ENCODE measurements at places on chromosomes 12 and 14.
A peak's percentile ranks its signal among the peaks of the same experiment; 100 is the strongest.

GRCh38 chr12:86081843-86082242 is 174.3 kb downstream of the MGAT4C start:
- no peak for DNase-seq

DNA sequence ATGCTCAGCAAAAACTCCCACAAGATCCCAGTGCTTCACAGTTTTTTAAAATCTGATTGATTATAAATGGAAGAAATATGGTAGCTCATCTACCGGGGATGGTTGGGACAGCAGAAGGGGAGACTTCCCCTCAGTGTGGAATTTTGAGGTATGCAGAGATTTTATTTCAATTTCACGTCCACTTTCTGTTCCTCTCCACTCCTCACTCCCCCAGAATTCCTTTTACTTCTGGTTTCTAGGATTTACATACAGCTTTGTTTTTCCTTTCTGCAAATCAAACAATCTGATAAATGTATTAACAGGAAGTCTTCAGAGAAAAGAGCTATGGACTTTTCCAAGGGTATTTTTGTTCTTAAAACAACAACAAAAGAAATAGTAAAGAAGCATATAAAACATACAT is 181.5 kb upstream of the ARHGAP5 start:
- DNase-seq, result no peak

- no peak for DNase-seq
These were observed 597 bp upstream of the DYNC1H1 start for GRCh38 chr14:101963656-101964296.

DNA sequence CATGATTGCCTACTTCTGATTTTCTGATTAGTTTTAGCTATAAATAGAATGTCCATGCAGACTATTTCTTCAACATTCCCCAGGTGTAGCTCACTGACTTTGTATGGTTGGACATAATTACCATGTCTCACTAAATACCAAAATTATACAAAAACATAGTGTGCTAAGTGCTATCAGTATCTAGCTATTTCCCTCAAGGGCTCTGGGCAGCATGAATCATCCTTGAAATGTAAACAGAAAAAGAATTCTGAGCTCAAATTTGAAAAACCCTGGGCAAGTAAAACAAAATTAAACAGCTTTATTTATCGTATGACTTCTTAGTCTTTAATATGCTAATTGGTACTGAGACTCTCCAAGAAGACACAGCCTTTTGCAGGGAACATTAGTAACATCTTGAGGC is 82.9 kb downstream of the SPATA7 start:
- DNase-seq, result no peak

- peak; percentile 29 for DNase-seq
These were observed 32.8 kb upstream of the TOMM20L start for GRCh38 chr14:58362798-58363412.

DNA sequence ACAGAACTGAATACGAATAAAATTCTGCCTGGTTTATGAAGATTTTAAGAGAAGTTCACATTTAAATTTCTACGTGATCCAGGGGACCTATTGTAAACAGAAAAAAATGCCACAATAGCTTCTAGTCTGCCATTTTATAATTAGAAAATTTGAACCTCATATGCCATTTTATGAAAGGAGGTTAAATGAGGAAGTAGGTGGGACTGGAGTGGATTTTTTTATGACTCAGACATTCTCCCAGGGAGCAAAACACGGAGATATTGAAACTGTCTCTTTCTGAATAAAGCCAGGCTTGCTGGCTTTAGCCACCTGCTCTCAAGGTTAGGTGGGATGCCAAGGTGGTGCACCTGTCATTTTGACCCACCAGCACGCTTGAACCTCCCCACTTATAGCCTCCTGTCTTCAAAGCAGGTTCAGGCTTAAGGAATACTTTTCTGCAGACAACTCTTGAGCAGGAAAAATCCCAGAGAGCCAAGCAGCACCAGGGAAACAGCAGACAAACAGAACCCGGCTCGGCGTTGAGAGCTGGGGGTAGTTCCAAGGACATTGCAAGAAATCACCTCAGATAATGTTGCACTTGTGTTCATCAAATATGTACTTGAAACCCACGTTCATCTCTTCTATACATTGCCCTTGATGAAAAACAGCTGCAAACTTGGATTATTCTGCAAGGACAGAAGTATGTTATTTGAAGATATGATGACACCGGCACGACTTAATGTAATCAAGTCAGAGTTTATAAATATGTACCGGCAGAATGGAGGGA is 203.7 kb downstream of the PPM1H start:
- DNase-seq, result no peak

DNA sequence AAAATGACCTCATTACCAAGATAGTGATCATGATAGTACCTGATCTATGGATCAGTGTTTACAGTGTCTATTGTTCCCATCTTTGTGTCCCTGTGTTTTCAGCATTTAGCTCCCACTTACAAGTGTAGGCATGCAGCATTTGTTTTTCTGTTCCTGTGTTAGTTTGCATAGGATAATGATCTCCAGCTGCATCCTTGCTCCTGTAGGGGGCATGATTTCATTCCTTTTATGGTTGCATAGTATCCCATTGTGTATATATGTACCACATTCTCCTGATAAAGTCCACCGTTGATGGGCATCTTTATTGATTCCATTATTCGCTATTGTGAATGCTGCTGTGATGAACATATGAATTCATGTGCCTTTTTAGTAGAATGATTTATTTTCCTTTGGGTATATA is 215.4 kb upstream of the NAV3 start:
- DNase-seq, result no peak

DNA sequence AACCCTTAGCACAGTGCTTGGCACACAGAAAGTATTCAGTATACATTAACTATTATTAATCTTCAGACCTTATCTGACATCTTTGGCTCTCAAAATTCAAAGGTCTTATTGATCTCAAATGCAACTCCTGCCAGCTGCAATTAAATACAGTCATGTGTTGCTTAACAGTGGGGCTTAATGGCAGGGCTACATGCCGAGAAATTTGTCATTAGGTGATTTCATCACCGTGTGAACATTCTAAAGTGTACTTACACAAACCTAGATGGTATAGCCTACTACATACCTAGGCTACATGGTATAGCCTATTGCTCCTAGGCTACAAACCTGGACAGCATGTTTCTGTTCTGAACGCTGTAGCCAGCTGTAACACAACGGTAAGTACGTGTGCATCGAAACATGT is 156.3 kb upstream of the TMCC3 start:
- no peak for DNase-seq

GRCh38 chr14:104284107-104284592 is 145.8 kb downstream of the KIF26A start:
- no peak for DNase-seq

- DNase-seq, result no peak
These were observed 4.4 kb downstream of the KLC1 start for GRCh38 chr14:103633391-103633790.

GRCh38 chr12:123064366-123064765 is 83.9 kb downstream of the ARL6IP4 start:
- no peak for DNase-seq

- DNase-seq, result no peak
These were observed 6.5 kb upstream of the CPM start for GRCh38 chr12:68939505-68939904.

DNA sequence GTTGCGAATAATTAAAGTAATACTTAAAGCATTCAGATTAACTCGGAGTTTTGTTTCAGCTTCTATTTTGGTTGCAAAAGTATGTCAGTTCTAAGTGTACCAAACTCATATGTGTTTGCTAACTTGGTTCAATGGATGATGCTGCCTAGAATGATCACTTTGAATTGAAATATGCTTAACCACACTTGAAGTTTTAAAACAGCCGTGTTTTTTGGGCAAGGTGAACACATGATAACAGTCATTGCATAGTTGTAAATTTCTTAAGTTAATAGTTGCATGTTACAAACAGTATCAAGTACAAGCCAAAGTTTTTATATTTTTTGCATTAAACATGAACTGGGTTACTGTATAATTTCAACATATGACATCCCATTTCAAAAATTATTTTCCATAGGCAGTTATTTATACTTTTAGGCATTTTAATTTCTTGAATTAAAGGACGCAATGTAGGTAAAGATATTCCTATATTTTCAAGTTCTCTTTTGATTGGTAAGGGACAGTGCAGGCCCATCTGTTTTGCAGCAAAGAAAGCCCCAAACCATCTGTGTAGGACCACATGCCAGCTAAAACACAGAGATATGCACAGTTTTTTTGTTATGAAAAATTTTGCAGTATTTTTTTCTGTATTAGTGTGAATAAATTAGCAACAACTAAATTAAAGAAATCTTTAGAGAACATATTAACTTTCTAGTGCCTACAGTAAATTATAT is 575.5 kb downstream of the PRKD1 start:
- no peak for DNase-seq

DNA sequence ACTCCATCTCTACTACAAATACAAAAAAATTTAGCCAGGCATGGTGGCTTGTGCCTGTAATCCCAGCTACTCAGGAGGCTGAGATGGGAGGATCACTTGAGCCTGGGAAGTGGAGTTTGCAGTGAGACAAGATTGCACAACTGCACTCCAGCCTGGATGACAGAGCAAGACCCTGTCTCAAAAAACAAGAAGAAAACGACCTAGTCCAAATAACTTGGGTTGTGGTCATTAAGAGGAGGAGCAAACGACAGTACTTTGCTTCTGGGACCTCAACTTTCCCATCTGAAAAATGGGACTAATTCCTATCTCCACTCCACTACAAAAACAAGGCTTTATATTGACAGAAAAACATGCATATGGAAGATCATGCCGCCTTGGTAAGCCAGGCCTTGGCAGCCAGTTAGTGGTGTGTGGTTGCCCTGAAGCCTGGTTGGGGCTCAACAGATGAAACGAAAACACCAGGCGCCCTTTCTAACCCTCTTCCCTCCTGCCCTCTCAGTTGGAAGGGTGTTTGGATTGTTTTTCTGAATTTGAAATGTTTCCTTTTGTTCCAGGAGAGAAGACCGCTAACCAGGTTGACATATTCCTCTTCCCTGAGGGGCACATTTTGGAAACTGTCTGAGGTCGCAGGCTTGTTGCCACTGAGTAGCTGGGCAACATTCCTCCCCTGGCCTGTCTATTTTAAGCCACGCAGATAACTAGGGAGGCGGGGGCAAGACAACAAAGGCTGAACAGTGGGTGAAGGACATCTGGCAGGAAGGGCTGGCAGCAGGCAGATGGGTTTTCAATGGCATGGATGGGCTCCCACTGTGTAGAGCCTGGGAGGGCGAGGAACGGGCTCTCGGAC is 13.7 kb upstream of the VPS37B start:
- DNase-seq, result no peak

- peak; percentile 19 for DNase-seq
These were observed 241.0 kb upstream of the ATP2B1 start for GRCh38 chr12:89949457-89950195.

- DNase-seq, result no peak
These were observed 44.7 kb downstream of the FERMT2 start for GRCh38 chr14:52906141-52906601.

GRCh38 chr14:95533391-95533821 is 1.4 kb upstream of the GLRX5 start:
- peak; percentile 66 for DNase-seq

DNA sequence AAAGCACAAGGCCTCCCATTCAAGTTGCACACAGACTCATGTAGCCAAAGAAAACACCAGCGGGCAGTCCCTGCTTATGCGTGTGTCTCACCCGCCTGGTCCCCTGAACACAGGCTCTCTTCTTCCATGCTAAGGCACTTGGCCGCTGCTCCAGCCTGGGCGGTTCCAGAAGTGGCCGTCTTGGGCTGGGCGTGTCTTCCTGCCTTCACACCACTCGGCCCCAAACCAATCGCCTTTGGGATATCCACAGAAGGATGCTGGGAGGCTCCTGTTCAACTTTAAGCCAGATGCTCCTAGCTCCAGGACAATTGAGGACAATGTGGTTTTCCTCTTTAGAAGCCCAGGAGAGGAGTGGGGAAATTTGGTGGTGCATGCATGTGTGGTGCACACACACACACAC is 2.2 kb downstream of the SCARB1 start:
- DNase-seq, result no peak

GRCh38 chr12:128815779-128816642 is 7.7 kb downstream of the SLC15A4 start:
- no peak for DNase-seq

DNA sequence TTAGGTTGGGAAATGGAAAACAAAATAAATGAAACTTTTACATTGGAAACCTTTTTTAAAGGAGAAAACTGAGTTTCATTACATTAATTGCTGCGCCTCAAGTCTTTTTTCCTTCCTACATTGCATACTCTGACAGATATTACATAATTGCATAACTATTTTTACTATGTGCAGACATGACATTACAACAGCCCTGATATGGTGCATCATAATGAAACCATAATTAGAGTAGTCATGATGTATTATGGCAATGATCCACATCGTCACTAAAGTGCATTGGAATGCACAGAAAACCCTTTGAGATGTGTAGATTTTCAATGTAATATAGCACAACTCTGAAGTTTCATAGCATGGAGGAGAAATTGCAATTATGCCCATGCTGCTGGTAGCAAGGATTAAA is 217.8 kb upstream of the NPAS3 start:
- no peak for DNase-seq

GRCh38 chr14:75452900-75453816 is 25.3 kb downstream of the JDP2 start:
- DNase-seq, result no peak

DNA sequence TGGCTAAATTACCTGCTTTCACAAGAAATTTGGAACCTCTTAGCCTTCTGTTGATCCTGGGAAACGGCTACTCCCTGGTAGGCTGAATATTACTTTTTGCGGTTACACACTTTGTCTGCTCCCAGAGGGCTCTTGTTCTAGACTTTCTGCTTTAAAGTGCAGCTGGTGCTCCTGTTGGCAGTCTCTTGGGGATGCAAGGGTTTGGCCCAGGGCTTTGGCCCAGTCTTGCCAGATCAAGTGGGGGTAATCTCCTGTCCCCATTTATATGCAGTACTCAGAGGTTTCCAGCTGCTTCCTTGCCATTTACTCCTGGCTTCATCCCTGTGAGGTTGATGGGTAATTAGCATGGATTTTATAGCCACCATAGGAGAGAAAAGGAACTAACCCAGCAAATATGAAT is 558.2 kb upstream of the MIS18BP1 start:
- no peak for DNase-seq

All from NCI-H1436 (cell line).